ENCODE measurements at places on chromosomes 16 and 17. TPM values are rescaled to one million over a fixed set of nuclear protein-coding genes. Genes with fewer than 3 reads are reported as not detected.

- no peak overlapping the region for H3K4me3 ChIP-seq
- DNase-seq, result no peak
- H3K4me1 ChIP-seq, result no peaks in the 10 kb centered on the region
- H3K27ac ChIP-seq, result no peak overlapping the region
- H3K36me3 ChIP-seq, result no peaks in the 10 kb centered on the region
Observed at GRCh38 chr16:82439678-82440293, 187.0 kb upstream of the CDH13 start.

DNA sequence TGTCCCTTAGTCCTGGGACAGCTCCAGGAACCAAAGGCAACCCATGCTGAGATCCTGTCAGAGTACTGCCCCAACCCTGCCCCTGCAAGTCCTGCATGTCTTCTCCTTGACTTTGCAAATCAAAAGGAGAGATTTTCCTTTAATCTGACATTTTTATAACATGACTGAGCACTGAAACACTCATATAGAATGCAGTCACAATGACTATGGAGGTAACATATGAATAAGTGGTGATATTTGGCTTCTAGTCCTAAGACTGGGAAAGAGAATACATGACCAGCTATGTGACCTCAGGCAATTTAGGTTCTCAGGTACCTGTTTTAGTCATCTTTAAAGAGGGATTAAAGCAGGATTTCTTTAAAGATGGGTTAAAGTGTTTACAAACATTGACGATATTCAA is 941.6 kb upstream of the CDH8 start:
- H3K36me3 ChIP-seq, result no peaks in the 10 kb centered on the region
- no peaks in the 10 kb centered on the region for H3K4me1 ChIP-seq
- H3K4me3 ChIP-seq, result no peak overlapping the region
- no peak for DNase-seq
- no peak overlapping the region for H3K27ac ChIP-seq

- peaks cover 14% of the 10 kb centered on the region for H3K4me1 ChIP-seq
- H3K4me3 ChIP-seq, result no peak overlapping the region
- no peak overlapping the region for H3K27ac ChIP-seq
- H3K27me3 ChIP-seq, result no peaks in the 10 kb centered on the region
- H3K36me3 ChIP-seq, result no peaks in the 10 kb centered on the region
Observed at GRCh38 chr17:66670206-66670605, 164.7 kb upstream of the CACNG5 start.

GRCh38 chr17:42116705-42117396 is 4.3 kb downstream of the KAT2A start:
- peaks cover 76% of the 10 kb centered on the region for H3K4me1 ChIP-seq
- H3K36me3 ChIP-seq, result peaks cover 11% of the 10 kb centered on the region
- H3K4me3 ChIP-seq, result no peak overlapping the region
- H3K27me3 ChIP-seq, result no peaks in the 10 kb centered on the region
- DNase-seq, result peak; percentile 42
- no peak overlapping the region for H3K27ac ChIP-seq

DNA sequence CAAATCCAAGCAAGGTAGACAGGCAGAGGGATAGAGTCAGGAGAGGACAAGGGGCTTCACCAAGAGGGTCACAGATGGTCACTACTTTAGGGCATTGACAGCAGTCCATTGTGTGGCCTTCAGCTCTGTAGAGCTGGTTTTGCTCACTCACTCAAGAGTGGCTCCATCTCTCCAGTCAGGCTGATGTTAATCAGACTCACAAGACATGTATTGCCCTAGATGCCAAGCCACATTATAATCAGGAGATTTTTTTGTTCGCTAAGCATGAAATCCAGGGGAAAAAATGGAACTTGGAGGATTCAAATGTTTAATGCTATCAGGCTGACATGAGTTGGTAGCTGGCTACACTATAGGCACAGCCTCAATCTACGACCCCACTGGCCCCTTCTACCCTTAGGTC is 32.5 kb downstream of the CD300LF start:
- H3K36me3 ChIP-seq, result no peaks in the 10 kb centered on the region
- DNase-seq, result no peak
- no peaks in the 10 kb centered on the region for H3K4me1 ChIP-seq
- H3K27me3 ChIP-seq, result no peaks in the 10 kb centered on the region

DNA sequence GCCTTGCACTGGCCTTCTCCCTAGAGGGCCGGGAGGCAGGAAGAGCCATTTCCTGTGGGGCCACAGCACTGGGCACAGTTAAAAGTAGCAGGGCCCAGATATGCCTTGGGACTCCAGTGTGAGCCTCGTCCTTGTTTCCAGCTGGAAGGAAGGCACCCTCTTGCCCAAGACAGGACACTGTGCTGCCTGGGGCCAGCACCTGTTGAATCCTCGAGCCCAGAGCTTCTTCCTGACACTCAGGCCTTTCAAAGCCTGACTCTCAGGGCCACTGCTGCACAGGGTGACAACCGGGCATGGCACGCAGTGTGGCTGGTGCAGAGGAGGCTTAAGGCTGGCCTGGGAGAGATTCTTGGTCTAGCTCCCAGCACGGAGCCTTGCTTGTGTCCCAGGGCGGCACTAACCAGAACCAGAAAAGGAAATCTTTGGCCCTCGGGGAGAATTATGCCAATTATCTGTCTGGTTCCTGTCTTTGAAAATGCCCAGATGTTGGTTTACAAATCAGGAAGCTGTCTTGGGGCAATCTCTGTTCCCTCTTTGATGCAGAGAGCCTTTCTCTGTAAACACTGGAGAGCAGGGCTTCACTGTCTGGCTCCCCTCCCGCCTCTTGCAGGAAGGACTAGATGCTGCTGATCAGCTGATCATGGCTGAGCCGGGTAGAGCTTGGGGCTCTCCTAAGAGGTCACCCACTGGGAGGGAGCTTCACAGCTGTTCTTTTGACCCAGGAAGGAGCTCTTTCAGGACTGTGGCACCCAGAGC is 11.1 kb downstream of the LDHD start:
- DNase-seq, result no peak
- H3K27ac ChIP-seq, result peak overlapping the region; percentile 90

DNA sequence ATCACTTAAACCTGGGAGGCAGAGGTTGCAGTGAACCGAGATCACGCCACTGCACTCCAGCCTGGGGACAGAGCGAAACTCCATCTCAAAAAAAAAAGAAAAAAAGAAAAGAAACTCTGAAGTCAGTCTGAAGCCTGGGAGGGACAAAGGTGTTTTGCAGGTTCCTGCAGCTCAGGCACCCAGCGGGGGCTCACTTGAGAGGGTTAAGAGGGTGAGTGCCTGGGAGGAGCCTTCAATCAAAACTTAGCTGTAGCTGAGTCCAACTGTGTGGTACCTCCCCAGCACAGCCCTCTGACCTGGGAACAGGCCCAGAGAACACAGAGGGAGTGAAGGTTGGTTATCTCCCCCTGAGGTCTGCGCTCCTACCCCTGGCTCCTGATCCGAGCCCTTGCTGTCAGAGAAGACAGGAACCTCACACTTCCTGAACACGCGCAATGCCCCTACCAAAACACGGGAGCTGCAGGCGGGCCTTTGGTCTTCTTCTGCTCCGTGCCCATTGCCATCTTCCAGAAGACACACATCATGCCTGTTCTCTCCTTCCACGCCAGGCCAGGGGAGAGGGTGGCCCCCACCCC is 20.4 kb upstream of the ZC3H18 start:
- no peak for DNase-seq
- peaks cover 63% of the 10 kb centered on the region for H3K27me3 ChIP-seq
- H3K4me3 ChIP-seq, result no peak overlapping the region

DNA sequence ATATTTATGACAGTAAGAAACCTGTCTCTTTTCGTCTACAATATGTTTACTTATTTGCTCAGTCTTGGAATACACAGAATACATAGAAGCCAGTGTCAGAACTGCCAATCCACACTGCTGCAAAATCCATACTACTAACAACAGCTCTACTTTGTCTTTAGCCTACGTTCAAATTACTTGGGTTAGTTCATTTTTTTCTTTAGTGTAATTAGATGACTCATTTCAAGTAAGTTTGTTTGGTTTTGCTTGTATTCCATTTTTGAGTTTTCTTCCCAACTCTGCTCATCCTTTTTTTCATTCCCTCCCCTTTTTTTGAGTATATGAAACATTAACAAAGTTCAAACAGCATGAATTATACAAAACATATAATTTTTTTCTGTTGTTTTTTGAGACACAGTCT is 16.9 kb downstream of the CMC2 start:
- no peak overlapping the region for H3K27ac ChIP-seq
- peaks cover 19% of the 10 kb centered on the region for H3K36me3 ChIP-seq
- no peak for DNase-seq
- no peaks in the 10 kb centered on the region for H3K27me3 ChIP-seq
- no peak overlapping the region for H3K4me3 ChIP-seq

GRCh38 chr16:28482026-28482425 is 9.8 kb downstream of the CLN3 start:
- H3K4me1 ChIP-seq, result no peaks in the 10 kb centered on the region
- peaks cover 25% of the 10 kb centered on the region for H3K36me3 ChIP-seq

GRCh38 chr16:27174798-27175197 is 28.5 kb upstream of the KDM8 start:
- no peak overlapping the region for H3K4me3 ChIP-seq
- no peak overlapping the region for H3K27ac ChIP-seq
- H3K27me3 ChIP-seq, result no peaks in the 10 kb centered on the region
- no peaks in the 10 kb centered on the region for H3K36me3 ChIP-seq

DNA sequence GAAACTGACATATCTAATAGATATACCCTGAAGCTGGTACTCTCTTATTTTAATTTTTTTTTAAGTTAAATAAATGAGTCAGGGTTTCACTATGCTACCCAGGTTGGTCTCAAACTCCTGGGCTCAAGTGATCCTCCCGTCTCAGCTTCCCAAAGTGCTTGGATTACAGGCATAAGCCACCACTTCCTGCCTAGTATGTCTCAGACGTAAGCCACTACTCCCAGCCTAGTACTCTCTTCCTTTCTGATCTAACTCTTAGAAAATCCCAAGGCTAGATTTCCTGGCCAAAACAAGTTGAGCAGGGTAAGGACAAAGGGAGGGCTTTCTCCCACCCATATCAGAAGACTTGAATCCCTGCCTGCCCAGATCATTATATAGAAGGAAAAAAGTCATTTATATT is 33.7 kb downstream of the HOXB1 start:
- no peak for DNase-seq
- H3K4me1 ChIP-seq, result peaks cover 5% of the 10 kb centered on the region
- H3K27me3 ChIP-seq, result no peaks in the 10 kb centered on the region

DNA sequence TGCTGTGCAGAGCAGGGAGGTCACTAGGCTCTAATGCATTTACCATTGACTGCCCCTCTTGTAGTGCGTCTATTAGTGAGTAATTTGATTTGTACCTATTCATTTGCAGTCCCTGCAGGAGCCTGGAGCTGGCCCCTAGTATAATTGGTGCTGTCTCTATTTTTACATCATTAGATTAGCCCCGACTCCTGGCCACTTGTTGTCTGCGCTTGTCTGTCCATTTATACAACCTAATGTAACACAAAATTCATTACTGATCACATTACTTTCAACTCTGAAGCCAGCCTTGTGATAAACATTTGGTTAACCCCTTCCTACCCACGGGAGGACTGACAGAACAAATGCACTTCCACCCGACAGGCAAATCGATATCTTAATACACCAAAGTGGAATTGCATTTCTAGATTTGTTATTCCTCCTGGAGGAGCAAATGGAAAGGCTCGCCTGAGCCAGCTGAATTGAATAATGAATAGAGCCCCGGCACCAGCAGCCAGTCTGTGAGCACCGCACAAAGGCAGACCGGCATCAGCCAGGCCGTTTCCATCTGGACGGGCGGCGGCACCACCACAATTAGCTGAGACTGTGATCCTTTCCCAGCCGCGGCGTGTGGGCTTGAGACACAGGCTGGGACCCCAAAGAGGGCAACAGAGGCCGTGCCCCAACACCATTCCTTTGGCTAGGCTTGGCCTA is 18.7 kb upstream of the TBX2 start:
- no peak overlapping the region for H3K27ac ChIP-seq
- H3K4me3 ChIP-seq, result no peak overlapping the region
- H3K36me3 ChIP-seq, result no peaks in the 10 kb centered on the region
- H3K4me1 ChIP-seq, result no peaks in the 10 kb centered on the region
- no peak for DNase-seq

- H3K27me3 ChIP-seq, result no peaks in the 10 kb centered on the region
- H3K4me3 ChIP-seq, result peak overlapping the region; percentile 92
- peak overlapping the region; percentile 99 for H3K27ac ChIP-seq
- H3K36me3 ChIP-seq, result no peaks in the 10 kb centered on the region
- DNase-seq, result no peak
- H3K4me1 ChIP-seq, result peaks cover 32% of the 10 kb centered on the region
Observed at GRCh38 chr16:46972429-46973206, 856 bp downstream of the DNAJA2 start.

- H3K27me3 ChIP-seq, result no peaks in the 10 kb centered on the region
- H3K27ac ChIP-seq, result no peak overlapping the region
- DNase-seq, result no peak
Observed at GRCh38 chr16:26645614-26646013, 421.1 kb upstream of the C16orf82 start.

DNA sequence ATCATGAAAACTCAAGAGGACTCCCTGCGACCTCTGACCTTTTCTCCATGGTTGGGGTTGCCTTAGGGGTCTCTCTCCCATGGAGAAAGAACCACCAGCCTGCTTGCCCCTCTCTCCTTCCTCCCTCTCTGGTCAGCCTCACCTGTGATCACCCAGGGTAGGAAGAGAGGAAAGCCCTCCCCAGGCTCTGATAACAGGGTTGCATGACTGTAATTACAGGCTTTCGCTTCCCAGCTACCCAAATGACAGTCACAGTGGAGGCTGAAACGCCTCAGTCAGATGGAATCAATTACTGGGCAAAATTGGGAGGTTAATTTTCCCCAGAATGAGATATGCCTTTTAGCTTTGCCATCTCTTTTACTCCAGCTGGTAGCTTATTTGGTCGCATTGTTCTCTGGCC is 265.8 kb upstream of the SOX9 start:
- H3K4me1 ChIP-seq, result no peaks in the 10 kb centered on the region
- no peak overlapping the region for H3K27ac ChIP-seq
- DNase-seq, result no peak
- no peaks in the 10 kb centered on the region for H3K27me3 ChIP-seq

- H3K27ac ChIP-seq, result no peak overlapping the region
- DNase-seq, result no peak
- H3K27me3 ChIP-seq, result peaks cover 82% of the 10 kb centered on the region
Observed at GRCh38 chr16:27890866-27891265, 172.6 kb downstream of the GSG1L start.

- H3K36me3 ChIP-seq, result peaks cover 21% of the 10 kb centered on the region
- H3K27ac ChIP-seq, result no peak overlapping the region
- H3K27me3 ChIP-seq, result no peaks in the 10 kb centered on the region
- H3K4me3 ChIP-seq, result no peak overlapping the region
Observed at GRCh38 chr16:57383276-57384247, 11.3 kb downstream of the CX3CL1 start.

- DNase-seq, result no peak
- H3K4me1 ChIP-seq, result peaks cover 25% of the 10 kb centered on the region
- peaks cover 25% of the 10 kb centered on the region for H3K36me3 ChIP-seq
- no peaks in the 10 kb centered on the region for H3K27me3 ChIP-seq
Observed at GRCh38 chr16:31181102-31181830, 1.3 kb downstream of the FUS start.

The KRTAP2-3 gene
- not detected for total RNA-seq

The PRSS27 gene
- total RNA-seq, result 188 TPM

The CHD9 gene
- 34.9 TPM for total RNA-seq

The PDE6G gene
- total RNA-seq, result not detected

The TLE7 gene
- total RNA-seq, result not detected

The ZNF597 gene
- 1.0 TPM for total RNA-seq

The OR1E2 gene
- total RNA-seq, result not detected

The NEUROD2 gene
- total RNA-seq, result not detected
